Stimulated activated CD4-positive, alpha-beta T cell treated with anti-CD3 and anti-CD28 coated beads, Interleukin-15, amount 100 ng/mL, for 1 hour (primary cell): ENCODE measurements at places on chromosomes 1 and 21.

DNA sequence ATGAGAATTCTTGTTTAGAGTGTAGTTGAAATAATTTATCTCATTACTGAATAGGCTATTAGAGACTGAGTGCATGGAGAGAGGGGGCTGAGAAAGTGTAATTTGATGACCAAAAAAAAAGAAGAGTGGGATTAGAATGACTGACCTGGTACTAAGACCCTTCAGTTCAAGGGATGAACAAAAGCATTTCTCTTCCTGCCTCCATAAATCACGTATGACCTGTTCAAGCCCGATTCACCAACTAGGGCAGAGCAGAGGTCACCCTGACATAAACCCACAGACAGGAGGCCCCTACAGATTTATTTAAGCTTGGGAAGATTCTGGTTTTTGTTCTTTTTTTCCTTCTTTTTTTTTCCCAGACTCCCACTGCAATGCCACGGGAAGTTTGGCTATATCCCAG lies 123.7 kb upstream of the COP1 start:
- no peak for DNase-seq

GRCh38 chr1:37860346-37860666 lies 914 bp upstream of the MTF1 start:
- no peak for DNase-seq

- DNase-seq: no peak
These were observed 233.3 kb upstream of the C1orf174 start for GRCh38 chr1:4133297-4133938.

- no peak for DNase-seq
These were observed 6.2 kb downstream of the DHX9 start for GRCh38 chr1:182845379-182845778.

DNA sequence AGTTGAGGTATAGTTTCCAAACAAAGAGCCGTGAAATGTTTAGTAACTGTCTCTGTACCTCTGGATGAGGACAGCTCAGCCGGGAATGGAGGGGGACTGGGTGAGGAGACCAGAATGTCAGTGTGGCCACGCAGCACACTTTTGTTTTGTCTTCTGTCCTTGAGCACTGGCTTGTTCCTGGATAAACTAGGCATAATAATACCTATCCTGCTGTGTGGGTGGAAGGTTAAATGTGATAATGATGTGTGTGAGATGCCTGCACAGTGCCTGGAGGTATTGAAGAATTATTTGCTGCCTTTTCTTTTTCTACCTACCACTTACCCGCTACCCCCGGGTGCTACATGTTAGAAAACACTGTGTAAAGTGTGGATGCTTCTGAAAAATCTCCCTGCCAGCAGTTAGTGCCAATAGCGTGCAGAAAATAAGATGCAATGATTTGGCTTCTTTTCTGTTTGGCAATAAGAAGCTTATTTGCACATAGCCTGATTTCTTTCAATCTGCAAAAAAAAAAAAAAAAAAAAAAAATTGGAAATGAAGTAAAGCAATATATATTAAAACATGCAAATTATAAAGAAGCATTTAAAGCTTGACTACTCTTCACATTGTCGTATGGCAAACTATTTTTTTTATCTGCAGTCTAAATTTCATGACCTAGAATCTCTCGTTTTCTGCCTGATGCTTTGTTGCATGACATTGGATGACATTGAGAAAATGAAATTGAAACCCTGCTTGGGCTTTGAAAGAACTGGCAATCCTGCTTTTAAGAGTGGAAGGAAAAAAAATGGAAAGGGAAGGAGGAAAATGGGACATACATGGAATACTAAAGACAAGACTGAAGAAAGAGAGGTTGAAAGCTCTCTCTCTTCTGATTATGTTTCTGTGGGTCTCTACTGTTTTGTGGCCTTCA lies 89.5 kb downstream of the DISC1 start:
- no peak for DNase-seq

DNA sequence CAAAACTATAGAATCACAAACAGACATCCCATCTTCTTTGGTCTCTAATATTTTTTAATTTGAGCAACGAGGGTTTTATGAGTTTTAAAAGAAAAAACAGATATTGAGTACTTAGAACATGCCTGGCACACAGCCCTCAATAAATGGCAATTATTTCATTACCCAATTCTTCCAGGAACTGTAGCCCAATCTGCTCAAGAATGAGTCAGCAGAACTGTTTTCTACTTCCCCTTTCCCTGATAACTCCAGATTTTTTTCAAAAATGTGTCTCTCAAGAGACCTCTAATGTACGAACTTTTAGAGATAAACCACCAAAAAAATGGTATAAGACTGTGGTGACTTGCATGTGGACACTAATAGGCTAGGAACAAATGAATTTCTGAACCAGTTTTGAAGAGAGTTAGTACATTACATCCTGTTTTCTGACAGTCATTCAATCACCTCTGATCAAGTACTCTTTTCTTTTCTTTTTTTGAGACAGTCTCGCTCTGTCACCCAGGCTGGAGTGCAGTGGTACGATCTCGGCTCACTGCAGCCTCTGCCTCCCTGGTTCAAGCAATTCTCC lies 11.5 kb downstream of the ABL2 start:
- DNase-seq: no peak

DNA sequence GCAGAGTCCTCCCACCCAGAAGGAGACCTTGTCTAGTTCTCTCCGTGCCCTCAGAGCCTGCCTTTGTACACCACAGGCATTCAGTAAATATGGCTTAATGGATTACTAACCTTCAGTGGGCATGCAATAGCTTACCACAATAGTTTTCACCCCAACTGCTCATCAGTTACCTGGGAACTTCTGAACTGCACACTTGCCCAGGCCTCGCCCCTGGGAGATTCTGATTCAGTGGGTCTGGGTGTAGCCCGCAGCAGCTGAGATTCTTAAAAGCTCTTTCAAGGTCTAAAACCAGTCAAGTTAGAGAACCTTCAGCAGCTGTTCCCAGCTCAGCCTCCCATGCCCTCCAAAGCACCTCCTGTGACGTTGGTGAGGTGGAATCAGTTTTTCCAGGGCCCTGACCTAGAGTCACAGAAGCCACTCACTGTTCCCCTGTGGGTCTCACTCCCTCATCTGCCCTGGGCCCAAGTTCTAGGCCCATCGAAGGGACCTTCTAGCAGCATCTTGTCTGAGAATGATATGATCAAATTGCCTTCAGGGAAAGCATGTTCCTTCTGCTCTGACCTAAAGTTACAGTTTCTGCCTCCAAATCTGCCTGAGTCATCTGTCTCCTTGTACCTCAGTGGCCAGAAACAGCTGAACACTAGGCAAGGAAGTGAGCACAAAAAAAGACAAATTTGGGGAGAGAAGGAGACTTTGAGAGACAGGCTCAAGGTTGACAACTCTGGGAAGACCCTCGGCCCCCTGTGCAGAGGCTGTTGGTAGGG lies 10.8 kb downstream of the ASAP3 start:
- DNase-seq: no peak

DNA sequence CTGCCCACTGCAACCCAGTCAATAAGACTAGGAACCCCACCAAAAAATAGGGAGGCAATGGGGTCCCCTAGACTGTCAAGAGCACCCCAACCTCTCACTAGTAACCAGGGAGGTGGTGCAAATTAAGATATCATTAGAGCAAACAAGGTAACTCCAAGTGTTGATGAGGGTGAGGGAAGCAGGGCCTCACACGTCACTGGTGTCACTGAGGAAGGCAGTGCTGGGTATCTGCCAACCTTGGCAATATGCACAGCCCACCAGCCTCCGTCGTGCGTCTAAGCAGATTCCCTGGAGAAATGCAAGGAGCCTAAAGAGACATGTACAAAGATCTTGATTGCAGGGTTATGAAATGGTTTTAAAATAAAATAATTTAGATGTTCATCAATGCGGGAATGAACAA lies 3.8 kb downstream of the UBASH3A start:
- DNase-seq: no peak

DNA sequence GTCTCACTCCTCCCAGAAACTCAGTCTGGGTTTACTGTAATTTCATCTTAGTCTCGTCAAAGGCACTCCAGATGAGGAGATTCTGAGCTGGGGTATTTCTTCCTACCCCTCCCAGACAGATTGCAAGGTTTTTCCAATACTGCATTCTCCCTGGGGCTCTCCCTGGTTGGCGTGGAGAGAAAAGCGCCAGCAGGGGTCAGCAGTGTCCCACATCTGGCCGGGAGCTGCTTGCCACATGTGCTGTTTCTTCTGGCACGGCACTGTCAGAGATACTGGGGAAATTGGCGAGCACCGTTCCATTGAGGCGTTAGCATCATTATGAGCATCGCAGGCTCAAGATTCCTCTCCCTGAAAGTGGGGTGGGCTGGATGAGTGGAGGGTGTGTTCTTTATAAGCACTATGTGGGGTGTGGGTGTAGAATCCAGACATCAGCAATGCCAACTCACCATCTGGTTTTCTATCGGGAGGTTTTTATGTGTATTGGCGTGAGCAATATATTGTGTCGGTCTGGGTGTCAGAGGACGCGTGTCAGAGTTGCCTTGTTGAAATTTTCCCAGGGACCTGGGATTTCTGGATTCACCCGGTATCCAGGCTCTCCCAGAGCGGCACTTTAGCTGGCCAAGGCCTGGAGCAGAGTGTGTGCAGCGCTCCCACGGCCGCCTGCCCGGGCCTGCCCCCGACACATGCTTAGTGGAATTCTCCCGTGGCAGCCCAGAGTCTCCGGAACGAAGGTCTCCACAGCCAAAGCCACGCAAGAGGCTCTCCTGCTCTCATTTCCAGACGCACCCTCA lies 8.0 kb upstream of the NAV1 start:
- DNase-seq: no peak

DNA sequence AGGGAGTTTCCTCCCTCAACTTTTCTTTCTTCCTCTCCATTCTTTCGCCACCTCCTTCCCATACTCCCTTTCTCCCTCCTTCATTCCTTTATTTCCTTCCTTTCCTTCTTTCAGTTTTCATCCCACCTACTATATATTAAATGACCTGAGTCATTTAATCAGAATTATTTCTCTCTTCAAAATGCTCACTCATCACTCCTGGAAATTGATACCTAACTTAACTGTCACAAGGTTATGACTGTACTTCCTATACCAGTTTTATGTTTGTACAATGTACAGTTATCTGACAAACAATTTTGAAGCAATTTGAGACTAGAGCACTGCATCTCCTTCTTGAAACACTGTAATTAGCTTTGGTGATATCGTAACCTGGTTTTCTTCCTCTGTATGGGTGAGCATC lies 41.4 kb downstream of the NEXN start:
- no peak for DNase-seq

DNA sequence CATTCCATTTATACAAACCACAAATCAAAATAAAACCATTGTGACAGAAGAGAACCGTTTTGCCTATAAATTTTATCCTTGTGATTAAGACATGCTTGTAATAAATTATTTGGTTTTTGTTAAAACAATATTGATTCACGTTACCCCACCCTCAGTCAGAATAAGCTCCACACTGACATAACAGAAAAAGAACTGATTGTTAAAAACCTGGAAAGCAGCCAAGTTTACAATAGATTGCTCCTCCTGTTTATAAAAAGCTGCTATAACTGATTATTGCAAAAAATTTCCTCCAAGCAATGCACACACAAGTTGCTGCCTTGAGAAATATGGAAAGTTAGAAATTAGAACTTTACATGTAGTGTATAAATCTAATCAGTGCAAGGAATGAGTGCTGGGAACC lies 263.5 kb downstream of the SETD4 start:
- no peak for DNase-seq

- no peak for DNase-seq
These were observed 44.9 kb downstream of the COL18A1 start for GRCh38 chr21:45449658-45450422.

- DNase-seq: no peak
These were observed 54.2 kb downstream of the MIGA1 start for GRCh38 chr1:77833521-77834100.

GRCh38 chr1:170583186-170583585 lies 51.2 kb downstream of the GORAB start:
- no peak for DNase-seq

GRCh38 chr1:21857142-21857839 lies 45.2 kb downstream of the LDLRAD2 start:
- no peak for DNase-seq

DNA sequence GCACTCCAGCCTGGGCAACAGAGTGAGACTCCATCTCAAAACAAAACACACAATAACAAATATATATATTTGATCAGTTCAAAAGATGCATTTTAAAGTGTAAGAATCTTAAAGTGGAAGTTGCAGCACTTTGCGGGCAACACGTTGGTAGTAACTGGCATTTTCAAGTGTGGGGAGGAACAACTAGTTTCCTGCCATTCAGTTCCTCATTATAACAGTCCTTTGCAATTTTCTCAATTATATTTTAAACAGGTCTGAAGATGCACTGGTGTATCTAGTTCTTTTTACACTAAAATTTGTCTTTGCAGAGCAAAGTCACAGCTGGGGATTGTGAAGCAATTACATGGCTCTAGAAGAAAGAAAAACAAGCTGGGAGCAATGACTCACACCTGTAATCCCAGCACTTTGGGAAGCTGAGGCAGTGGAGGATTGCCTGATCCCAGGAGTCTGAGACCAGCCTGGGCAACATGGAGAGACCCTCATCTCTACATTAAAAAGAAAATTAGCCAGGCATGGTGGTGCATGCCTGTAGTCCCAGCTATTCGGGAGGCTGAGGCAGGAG lies 25.3 kb downstream of the RRAGC start:
- no peak for DNase-seq

DNA sequence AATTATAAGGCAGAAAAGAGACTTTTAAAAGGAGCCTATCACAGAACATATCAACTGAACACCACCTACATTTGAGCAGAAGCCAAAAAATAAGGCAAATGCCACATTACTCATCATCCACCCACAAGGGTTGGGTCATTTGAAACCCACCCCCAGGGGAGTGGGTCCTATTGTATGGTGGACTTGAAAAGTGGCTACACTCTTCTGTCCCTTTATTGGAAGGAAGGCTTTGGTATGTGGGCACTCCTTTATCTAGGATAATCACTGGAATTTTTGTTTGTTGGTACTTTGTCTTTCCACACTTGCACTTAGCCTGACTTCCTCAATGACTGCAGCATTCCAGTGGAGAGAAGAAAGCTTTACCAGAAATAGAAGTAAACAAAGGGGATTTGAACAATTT lies 157.2 kb upstream of the COL11A1 start:
- DNase-seq: no peak

DNA sequence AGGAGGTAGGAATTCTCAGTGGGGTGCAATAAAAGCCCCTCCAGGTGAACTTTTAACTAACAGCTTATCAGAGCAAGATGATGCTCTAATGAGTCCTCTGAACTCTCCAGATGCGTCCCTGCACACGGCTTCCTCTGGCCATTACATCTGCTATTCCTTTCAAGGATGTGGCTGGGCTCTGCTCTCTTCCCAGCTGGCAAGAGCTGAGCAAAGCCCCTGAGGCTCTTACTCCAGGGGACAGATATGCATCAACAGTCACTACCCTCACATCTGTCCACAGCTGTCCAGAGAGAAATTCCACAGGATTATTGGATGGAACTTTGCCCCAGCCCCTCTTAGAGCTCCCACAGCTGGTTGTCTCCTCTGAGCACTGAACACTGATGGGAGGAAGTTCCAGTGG lies 267.8 kb downstream of the C1orf94 start:
- no peak for DNase-seq
